ENCODE measurements at places on chromosomes 1 and 21.

- no peak for DNase-seq
Measured at GRCh38 chr1:228217551-228218344, 9.9 kb downstream of the OBSCN start.

DNA sequence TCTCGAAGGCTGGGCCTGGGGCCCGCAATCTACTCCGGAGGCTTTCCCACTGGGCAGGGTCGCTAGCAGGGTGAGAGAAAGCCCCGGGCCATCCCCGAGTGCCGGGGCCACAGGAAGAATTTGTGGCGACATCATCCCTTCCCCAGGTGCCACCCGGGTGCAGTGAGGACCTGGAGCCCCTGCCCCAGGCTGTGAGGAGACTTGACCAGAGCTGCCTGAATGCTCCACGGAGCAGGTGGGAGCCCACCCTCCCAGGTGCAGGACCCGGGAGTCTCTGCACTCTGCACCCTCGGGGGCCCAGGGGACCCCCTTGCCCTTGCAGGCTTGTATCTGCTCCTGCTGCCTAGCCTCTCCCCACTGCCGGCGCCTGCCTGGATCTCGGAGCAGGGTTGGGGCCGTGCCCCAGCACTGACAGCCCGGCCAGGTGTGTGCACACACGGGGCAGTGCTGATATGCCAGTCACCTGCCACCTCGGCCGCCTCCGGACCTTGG lies 67.5 kb upstream of the RGS7 start:
- DNase-seq = no peak

- DNase-seq = no peak
Measured at GRCh38 chr1:183847641-183848040, 42.7 kb downstream of the RGL1 start.

DNA sequence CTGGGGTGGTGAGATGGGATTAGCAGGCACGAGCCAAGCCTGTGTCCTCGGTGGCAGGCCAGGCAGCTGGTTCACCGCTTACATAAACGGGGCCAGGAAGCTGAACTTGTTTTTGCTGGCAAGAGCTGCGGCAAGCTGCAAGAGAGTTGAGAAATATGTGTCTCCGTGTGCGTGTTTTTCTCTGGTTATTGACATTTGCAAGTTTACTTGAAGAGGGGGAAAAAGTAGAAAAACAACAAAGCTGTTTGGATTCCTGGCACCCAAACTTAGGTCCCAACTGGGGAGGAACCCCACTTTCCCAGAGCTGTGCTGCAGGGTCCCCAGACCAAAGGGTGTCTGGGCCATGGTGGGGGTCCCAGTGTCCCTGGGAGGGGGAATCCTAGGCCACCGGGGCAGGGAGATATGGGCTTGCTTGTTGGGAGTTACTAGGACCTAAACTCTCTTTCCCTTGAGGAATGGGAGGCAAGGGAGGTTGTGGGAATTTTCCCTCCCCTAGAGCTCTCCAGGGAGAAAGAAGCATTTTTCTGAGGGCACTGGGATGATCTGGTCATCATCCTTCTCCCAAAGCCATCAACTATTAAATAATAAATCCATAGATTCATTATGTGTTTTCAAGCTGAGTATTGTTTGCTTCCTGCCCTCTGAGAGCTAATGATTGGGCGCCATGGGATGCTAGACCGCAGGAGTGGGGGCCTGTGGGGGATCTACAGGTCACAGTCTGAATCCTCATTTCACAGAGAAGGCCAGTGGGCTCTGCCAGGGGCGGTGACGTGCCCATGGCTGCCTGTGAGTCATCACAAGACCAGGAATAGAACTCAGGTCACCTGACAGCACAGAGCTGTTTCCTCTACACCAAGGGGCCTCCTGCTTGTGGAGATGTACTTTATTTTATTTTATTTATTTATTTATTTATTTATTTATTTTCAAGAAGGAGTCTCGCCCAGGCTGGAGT lies 14.8 kb downstream of the IL6R start:
- peak; percentile 92 for DNase-seq

GRCh38 chr1:191457889-191458288 lies 700.4 kb upstream of the RGS18 start:
- DNase-seq = no peak

Measured in suppressor macrophage treated with lipopolysaccharide for 4 hours (primary cell).